ENCODE measurements at places on chromosomes 2 and 18.

DNA sequence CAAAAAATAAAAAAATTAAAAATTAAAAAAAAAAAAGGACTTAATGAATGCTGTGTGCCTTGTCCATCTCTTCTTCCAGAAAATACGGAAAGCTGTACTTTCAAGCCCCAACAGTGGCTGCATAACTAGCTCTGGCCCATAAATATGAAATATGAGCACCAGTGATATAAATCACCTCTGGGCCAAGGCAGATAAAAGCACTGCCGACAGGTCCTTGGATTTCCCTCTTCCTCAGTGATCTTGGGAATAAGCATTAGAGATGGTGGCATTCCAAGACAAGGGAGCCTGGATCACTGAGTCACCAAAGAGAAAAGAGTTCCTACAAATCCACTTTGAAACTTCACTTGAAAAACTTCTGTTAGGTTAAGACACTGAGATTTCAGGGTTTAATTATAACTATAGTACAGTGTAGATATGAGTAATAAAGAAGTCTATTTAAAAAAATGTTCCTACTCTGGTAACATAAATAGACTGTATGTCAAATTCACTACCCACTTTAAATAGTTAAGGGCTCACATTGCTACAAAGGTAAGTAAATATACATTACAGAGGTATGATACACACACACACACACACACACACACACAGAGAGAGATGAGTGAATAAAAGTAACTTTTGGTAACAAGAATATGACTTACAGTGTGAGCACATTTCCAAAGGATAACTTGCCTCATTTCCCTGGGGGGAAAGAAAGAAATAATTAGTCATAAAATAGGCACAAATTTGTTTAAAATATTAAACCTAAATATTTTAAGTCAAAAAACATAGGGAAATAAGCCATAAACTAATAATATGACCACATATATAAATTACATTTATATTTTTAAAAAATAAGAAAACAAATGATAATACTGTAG is 35.6 kb downstream of the PPP3R1 start:
- peak; percentile 23 for DNase-seq

DNA sequence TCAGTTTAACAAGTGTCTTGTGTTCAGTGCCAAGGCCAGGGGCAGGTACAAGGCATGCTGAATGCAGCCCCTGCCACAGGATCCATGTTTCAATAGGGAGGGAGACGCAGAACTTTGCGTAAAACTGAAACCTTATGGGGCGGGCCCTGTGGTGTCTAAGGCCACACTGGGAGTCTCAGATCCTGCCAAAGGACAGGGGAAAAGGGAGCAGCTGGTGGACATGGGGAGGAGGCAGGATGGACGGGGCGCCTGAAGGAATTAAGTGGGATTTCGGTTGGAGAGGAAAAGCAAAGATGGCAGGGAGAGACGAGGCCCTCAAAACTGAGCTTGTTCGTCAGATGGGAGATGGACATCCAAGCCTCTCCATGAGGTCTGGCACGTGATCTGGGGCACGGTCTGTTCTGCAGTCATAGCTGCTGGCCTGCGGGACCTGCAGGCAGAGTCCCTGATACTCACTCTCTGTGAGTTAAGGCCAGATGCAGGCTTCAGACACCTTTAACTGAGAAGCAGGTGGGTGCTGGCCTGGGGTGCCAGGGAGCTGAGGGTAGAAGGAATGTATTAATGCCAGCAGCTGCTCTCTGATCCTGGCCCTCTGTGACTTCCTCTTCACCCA is 48.8 kb downstream of the TCF7L1 start:
- no peak for DNase-seq

- no peak for DNase-seq
Observed at GRCh38 chr2:143204062-143204461, 74.8 kb downstream of the ARHGAP15 start.

DNA sequence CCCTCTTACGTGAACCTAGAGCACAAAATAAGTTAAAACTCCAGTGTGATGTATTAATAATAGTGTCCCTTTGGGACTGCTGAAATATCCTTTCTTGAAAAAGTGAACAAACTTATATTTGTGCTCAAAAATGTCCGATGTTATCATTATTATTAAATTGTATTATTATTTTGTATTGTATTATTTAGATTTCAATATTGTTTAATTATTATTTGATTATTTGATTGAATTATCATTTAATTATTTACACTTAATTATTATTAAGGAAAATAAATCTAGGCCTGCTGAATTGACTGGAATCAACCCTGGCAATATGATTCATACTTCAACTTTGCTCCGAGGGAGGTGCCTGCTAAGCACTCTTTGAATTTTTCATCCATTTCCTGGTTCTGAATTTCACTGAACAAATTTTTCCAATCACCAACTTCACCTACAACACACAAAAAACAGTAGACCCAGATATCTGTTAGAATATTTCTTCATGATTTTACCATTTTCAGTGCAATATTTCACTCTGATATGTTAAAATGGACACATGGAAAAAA is 10.9 kb upstream of the EIF2AK2 start:
- no peak for DNase-seq

- no peak for DNase-seq
Observed at GRCh38 chr2:202642567-202642966, 7.8 kb downstream of the FAM117B start.

- DNase-seq: no peak
Observed at GRCh38 chr2:241932899-241933178, 63.3 kb downstream of the RTP5 start.

DNA sequence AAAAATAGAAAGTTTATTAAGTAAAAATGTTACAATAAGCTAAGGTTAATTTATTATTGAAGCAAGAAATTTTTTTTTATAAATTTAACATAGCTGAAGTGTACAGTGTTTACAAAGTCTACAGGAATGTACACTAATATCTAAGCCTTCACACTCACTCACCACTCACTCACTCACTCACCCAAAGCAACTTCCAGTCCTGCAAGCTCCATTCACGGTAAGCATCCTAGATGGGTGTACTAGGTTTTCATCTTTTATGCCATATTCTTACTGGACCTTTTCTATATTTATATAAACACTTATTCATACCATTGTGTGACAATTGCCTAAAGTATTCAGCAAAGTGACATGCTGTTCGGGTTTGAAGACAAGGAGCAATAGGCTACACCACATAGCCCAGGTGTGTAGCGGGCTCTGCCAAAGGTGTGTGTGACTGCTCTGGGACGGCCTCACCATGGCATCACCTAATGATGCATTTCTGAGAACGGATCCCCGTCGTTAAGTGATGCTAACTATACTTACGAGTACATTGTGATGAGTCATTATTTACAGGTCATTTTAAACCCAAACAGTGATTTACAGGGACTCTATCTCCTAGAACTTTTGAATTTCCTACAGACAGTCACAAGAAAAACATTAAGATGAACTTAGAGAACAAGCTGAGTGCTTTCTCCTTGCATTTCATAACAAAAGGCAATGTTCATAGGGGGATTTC is 76.3 kb upstream of the ID2 start:
- no peak for DNase-seq

GRCh38 chr2:54599326-54599710 is 124.1 kb upstream of the EML6 start:
- no peak for DNase-seq

DNA sequence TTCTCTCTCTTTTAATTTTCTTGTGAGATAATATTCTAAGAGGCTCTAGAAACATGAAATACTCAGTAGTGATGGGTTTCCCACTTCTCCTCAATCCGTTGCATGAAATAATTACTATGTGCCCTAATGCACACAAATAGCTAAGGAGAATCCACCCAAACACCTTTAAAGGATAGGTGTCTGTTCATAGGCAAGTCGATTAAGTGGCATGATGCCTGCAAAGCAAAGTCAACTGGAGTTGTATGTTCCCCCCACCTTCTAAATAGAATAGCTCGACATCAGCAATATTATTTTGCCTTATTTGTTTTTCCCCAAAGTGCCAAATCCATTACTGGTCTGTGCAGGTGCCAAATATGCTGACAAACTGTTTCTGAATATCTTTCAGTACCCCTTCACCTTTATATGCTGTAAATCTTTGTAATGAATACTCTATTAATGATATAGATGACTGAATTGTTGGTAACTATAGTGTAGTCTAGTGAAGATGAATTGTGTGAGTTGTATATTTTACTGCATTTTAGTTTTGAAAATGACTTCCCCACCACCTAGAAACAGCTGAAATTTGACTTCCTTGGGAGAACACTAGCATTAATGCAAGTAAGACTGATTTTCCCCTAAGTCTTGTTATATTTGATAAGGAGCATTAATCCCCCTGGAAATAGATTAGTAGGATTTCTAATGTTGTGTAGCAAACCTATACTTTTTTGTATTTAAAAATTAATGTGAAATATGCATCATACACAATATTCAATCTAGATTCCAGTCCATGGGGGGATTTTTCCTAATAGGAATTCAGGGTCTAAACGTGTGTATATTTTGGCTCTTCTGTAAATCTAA is 9.0 kb downstream of the TBR1 start:
- no peak for DNase-seq

GRCh38 chr18:45836242-45837205 is 11.0 kb downstream of the SIGLEC15 start:
- no peak for DNase-seq

- no peak for DNase-seq
Observed at GRCh38 chr2:152292991-152293390, 42.0 kb upstream of the FMNL2 start.

- no peak for DNase-seq
Observed at GRCh38 chr2:203225423-203226039, 13.3 kb upstream of the CYP20A1 start.

GRCh38 chr2:43102366-43103092 is 123.9 kb downstream of the ZFP36L2 start:
- no peak for DNase-seq

DNA sequence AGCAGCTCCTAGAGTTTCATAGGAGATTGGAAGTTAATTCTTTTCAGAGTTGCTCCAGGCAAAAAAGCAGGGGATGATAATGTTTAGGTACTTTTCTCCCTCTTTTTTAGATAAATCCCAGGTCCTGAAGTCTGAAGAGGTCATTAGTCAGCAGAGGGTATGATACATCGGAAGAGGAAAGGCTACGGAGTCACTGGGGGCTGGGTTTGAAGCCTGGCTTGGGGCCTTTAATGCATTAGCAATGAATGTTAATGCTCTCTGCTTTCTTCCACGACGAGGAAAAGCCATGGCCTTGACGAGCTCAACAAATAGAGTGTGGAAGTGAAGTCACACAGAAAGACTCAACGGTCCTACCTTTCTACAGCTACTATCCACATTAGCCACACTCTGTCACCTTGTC is 235.1 kb downstream of the NCKAP5 start:
- no peak for DNase-seq

DNA sequence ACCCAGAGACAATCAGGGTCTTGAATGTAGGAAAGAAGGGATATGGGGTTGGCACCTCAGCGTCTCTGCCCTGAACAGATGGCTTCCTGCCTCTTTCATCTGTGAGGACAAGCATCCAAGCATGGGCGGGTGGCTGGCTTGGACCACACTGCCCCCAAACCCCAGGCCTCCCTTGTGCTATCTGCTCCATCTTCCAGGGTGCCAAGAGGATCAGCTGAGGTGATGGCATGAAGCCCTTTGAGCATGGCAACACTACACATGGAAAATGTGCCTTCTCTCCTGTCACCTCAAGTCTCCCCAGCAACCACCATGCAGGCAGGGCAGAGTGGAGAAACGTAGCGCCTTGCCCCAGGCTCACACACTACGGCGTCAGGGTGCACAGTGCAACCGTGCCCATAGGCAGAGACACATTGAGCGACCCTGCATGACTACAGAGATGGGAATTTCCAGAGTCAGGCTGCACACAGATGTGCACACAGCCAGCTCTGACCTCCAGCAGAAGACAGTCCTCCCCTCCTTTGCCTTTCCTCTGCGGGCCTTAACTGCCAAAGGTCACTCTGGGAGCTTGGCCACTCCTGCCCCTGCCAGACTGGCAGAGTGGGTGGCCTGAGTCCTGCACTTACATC is 1.5 kb downstream of the KCNIP3 start:
- no peak for DNase-seq

GRCh38 chr2:147365622-147366021 is 479.2 kb upstream of the ACVR2A start:
- DNase-seq: no peak

- no peak for DNase-seq
Observed at GRCh38 chr2:168635065-168635577, 167.3 kb upstream of the NOSTRIN start.

DNA sequence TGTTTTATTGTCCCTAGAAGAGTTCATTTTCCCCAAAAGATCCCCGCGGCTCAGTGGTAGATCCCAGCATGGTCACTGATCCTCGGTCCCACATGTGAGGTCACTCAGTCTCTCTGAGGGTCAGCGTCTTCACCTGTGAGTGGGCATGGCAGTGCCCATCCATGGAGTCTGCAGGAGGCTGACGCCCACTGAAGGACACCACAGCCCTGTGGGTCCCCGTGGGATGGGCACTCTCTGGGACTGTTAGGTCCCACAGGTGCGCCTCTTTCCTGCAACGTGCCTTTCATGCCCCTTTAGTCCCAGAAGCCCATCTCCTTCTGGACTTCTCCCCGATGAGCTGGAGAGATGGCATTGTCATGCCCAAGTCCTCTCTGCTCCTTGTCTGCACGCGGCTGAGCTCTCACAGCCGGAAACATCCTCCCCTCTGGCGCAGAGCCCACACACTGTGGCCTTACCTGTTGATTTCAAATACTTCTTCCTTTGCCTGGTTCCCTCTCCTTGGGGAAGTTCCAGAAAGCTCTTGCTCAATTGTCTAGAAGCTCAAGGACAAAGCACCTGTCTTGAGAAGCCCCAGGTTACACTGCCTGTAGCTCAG is 75.9 kb downstream of the PTGR3 start:
- no peak for DNase-seq

- no peak for DNase-seq
Observed at GRCh38 chr2:130241041-130241707, 42.9 kb upstream of the TUBA3E start.

GRCh38 chr2:238513346-238513745 is 86.6 kb downstream of the ASB1 start:
- DNase-seq: peak; percentile 30

- DNase-seq: no peak
Observed at GRCh38 chr2:189134485-189134884, 45.1 kb downstream of the COL5A2 start.

GRCh38 chr18:43917520-43917919 is 640.2 kb upstream of the SYT4 start:
- DNase-seq: no peak
